ENCODE measurements at places on chromosomes 1 and 21.

GRCh38 chr21:23694390-23694789 lies 1912.9 kb downstream of the MRPL39 start:
- no peaks in the 10 kb centered on the region for H3K27me3 ChIP-seq
- no peak overlapping the region for H3K27ac ChIP-seq
- no peak overlapping the region for H3K4me3 ChIP-seq
- H3K36me3 ChIP-seq = no peaks in the 10 kb centered on the region
- no peak for DNase-seq
- no peaks in the 10 kb centered on the region for H3K4me1 ChIP-seq

GRCh38 chr1:232600424-232601258 lies 29.3 kb downstream of the SIPA1L2 start:
- DNase-seq = no peak
- no peak overlapping the region for H3K27ac ChIP-seq
- no peak overlapping the region for H3K4me3 ChIP-seq
- peaks cover 5% of the 10 kb centered on the region for H3K4me1 ChIP-seq
- no peaks in the 10 kb centered on the region for H3K27me3 ChIP-seq
- no peaks in the 10 kb centered on the region for H3K36me3 ChIP-seq

DNA sequence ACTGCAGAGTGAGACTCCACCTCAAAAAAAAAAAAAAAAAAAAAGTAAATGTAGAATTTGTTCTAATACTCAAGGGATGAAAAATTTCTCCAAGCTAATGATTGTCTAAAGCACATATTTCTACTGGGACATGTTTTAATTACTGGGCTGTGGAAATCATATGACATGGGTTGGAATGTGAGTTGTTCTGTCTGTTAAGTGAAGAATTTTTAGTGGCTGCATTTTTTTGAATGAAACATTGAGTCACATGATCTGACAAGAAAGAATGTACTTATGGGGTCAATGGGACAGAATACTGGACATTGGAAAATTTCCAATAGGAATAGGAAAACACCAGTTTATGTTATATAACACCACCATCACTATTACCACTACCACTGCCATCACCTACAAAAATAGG lies 123.8 kb upstream of the IVNS1ABP start:
- H3K4me1 ChIP-seq = peaks cover 25% of the 10 kb centered on the region
- H3K4me3 ChIP-seq = no peak overlapping the region
- no peaks in the 10 kb centered on the region for H3K36me3 ChIP-seq
- H3K27ac ChIP-seq = peak overlapping the region; percentile 43

GRCh38 chr1:33735624-33736023 lies 128.3 kb upstream of the HMGB4 start:
- no peaks in the 10 kb centered on the region for H3K36me3 ChIP-seq
- H3K27me3 ChIP-seq = no peaks in the 10 kb centered on the region
- H3K27ac ChIP-seq = no peak overlapping the region
- H3K4me1 ChIP-seq = no peaks in the 10 kb centered on the region
- H3K4me3 ChIP-seq = no peak overlapping the region
- DNase-seq = no peak

DNA sequence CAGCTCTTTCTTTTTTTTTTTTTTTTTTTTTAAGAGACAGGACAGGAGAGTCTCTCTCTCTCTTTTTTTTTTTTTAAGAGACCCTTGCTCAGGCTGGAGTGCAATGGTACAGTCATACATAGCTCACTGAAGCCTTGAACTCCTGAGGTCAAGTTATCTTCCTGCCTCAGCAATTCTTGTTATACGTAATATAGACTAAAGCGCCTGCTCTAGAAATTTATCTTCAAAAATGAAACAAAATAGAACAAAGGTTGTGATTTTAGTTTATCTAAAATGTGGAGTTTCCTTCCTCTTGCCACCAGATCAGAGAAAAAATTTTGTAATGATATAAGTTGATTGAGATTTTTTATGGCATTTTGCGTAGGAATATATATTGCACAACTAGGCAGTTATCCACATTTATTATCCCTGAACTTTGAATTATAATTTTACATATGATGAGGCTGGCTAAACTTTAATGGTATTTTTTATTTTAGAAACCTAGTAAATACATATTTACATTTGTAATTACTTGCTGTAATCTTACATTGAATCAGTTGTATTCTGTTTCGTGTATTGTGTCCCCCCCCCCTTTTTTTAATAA lies 44.2 kb downstream of the MTF2 start:
- H3K36me3 ChIP-seq = peaks cover 3% of the 10 kb centered on the region
- no peaks in the 10 kb centered on the region for H3K27me3 ChIP-seq
- no peak overlapping the region for H3K27ac ChIP-seq
- no peak overlapping the region for H3K4me3 ChIP-seq
- DNase-seq = no peak
- no peaks in the 10 kb centered on the region for H3K4me1 ChIP-seq

DNA sequence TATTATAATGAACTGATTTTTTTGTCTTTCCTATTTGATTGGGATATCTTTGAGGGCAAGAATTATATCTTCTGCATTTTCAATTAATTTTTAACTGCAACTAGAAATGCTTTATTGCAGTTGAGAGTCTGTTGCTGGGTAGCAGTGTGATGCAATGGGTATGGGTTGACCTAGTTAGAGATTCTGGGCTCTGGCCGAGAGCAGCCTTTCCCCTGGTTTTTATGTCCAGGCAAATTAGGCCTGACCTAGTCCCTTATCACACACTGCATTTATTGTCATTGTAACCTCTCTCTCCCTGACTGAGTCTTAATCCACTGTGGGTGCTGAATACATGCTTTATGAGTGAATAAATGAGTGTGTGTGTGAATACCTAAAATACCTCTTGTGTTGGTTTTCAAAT lies 206.4 kb upstream of the PTGFR start:
- no peaks in the 10 kb centered on the region for H3K27me3 ChIP-seq
- no peak overlapping the region for H3K27ac ChIP-seq
- no peak for DNase-seq

- H3K27me3 ChIP-seq = no peaks in the 10 kb centered on the region
- H3K27ac ChIP-seq = no peak overlapping the region
These were observed 246.1 kb upstream of the CSF3R start for GRCh38 chr1:36728846-36729245.

- H3K27ac ChIP-seq = peak overlapping the region; percentile 49
- H3K4me1 ChIP-seq = peaks cover 5% of the 10 kb centered on the region
- no peaks in the 10 kb centered on the region for H3K36me3 ChIP-seq
- peak; percentile 44 for DNase-seq
These were observed 26.7 kb downstream of the TSPAN2 start for GRCh38 chr1:115062542-115063004.

- H3K27ac ChIP-seq = no peak within 1 kb of the TSS
- peaks cover 4% of the 10 kb centered on the region for H3K27me3 ChIP-seq
- peaks cover 13% of the 10 kb centered on the region for H3K4me1 ChIP-seq
- peak; percentile 38 for DNase-seq
These were observed at the start of gene PLPPR4 for GRCh38 chr1:99264201-99265021. Gene PLPPR4 (plus strand): TSS chr1:99264492. CDS start chr1:99264594, 102 bp downstream.

GRCh38 chr1:153616144-153616916 lies at the start of gene S100A14:
Gene S100A14 (minus strand): TSS chr1:153616325. CDS start chr1:153615858, 467 bp downstream.
- H3K27ac ChIP-seq = peak within 1 kb of the TSS; percentile 70
- no peaks in the 10 kb centered on the region for H3K36me3 ChIP-seq
- H3K4me3 ChIP-seq = no peak within 1 kb of the TSS

- no peak for DNase-seq
- no peaks in the 10 kb centered on the region for H3K27me3 ChIP-seq
- no peaks in the 10 kb centered on the region for H3K4me1 ChIP-seq
- no peak overlapping the region for H3K27ac ChIP-seq
These were observed 55.8 kb upstream of the CPLANE2 start for GRCh38 chr1:16292739-16293138.

- DNase-seq = no peak
- H3K36me3 ChIP-seq = no peaks in the 10 kb centered on the region
- no peaks in the 10 kb centered on the region for H3K27me3 ChIP-seq
- no peak overlapping the region for H3K4me3 ChIP-seq
- peaks cover 12% of the 10 kb centered on the region for H3K4me1 ChIP-seq
These were observed 15.5 kb upstream of the SARS1 start for GRCh38 chr1:109198043-109198695.

GRCh38 chr21:43917515-43918384 lies 52.7 kb downstream of the AGPAT3 start:
- DNase-seq = peak; percentile 34
- H3K27ac ChIP-seq = no peak overlapping the region
- peaks cover 15% of the 10 kb centered on the region for H3K4me1 ChIP-seq
- no peaks in the 10 kb centered on the region for H3K27me3 ChIP-seq

DNA sequence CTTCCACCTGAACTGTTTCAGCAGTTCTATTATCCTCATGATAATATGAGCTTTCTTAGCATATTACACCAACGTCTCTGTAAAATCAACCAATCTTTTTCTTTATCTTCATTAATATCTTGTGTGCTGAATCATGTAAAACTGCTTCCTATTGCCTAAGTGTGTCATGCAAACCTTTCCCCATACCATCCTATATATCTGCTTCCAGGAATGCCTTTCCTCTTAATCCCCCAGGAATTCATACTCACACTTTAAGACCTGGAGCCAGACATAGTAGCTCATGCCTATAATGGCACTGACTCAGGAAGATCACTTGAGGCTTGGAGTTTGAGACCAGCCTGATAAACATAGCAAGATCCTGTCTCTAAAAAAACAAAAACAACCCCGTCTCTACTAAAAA lies 183.9 kb downstream of the NRIP1 start:
- no peak overlapping the region for H3K27ac ChIP-seq
- no peak for DNase-seq
- H3K4me3 ChIP-seq = no peak overlapping the region
- no peaks in the 10 kb centered on the region for H3K36me3 ChIP-seq
- H3K27me3 ChIP-seq = no peaks in the 10 kb centered on the region

GRCh38 chr1:156992215-156992614 lies 53.3 kb downstream of the ARHGEF11 start:
- H3K4me3 ChIP-seq = no peak overlapping the region
- H3K27me3 ChIP-seq = no peaks in the 10 kb centered on the region
- no peaks in the 10 kb centered on the region for H3K4me1 ChIP-seq
- DNase-seq = no peak

GRCh38 chr1:21447311-21447710 lies 7.4 kb downstream of the NBPF3 start:
- no peaks in the 10 kb centered on the region for H3K27me3 ChIP-seq
- DNase-seq = no peak
- no peaks in the 10 kb centered on the region for H3K4me1 ChIP-seq
- H3K27ac ChIP-seq = no peak overlapping the region
- no peak overlapping the region for H3K4me3 ChIP-seq

DNA sequence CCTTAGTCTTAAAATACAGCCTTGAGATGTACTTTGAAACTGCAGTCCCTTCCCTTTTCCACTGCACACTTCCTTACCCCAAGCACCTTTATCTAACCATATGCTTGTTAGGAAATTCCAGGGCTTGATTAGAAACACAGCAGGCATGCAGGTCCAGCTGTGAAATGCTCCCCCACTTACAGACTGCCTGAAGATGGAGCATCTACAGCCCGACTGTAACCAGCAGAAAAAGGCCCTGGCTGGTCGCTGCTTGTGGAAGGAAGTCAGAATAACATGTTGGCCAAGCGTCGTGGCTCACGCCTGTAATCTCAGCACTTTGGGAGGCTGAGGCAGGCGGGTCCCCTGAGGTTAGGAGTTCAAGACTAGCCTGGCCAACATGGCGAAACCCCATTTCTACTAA lies 37.2 kb downstream of the VN1R5 start:
- no peak for DNase-seq
- no peak overlapping the region for H3K4me3 ChIP-seq
- H3K4me1 ChIP-seq = no peaks in the 10 kb centered on the region
- H3K27me3 ChIP-seq = no peaks in the 10 kb centered on the region
- H3K36me3 ChIP-seq = no peaks in the 10 kb centered on the region
- no peak overlapping the region for H3K27ac ChIP-seq

DNA sequence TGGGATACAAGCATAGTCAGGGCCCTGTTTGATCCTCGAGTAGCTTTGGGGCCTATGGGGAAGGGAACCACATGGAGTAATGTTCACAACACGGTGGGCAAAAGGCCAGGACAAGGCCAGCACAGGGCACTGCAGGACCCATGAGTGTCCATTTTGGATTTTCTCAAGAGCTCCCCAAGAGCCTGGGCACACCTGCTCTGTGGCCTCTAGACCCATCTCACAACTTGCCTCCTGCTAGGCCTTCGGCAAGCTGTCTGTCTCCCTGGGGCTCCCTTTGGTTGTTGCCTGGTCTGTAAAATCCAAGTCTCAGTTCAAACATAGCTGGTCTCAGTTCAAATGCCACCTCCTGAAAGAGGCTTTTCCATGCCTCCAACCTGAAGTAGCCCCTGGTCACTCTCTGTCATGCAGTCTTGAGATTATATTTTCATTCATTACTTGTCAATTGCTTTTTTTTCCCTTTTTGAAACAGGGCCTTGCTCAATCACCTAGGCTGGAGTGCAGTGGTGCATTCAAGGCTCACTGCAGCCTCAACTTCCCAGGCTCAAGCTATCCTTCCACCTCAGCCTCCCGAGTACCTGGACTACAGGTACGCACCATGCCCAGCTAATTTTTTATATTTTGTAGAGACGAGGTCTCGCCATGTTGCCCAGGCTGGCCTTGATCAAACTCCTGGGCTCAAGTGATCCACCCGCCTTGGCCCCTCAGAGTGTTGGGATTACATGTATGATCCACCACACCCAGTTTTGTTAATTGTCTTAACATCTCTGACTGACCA lies 107.4 kb downstream of the MATN1 start:
- no peak overlapping the region for H3K4me3 ChIP-seq
- H3K36me3 ChIP-seq = no peaks in the 10 kb centered on the region
- no peak overlapping the region for H3K27ac ChIP-seq
- H3K27me3 ChIP-seq = no peaks in the 10 kb centered on the region

- no peaks in the 10 kb centered on the region for H3K36me3 ChIP-seq
- H3K27ac ChIP-seq = no peak overlapping the region
- no peaks in the 10 kb centered on the region for H3K27me3 ChIP-seq
- no peak overlapping the region for H3K4me3 ChIP-seq
These were observed 403.7 kb downstream of the SIPA1L2 start for GRCh38 chr1:232226197-232226712.

Data from body of pancreas (tissue), 4 donors.